ENCODE measurements at places on chromosomes 2 and 18. TPM values are rescaled to one million over a fixed set of nuclear protein-coding genes. Genes with fewer than 3 reads are reported as not detected.

Gene SP5
- not detected for polyA plus RNA-seq

Gene DPP10
- not detected for polyA plus RNA-seq

Gene DDX1
- polyA plus RNA-seq = 134 TPM

Gene ITPRIPL1
- polyA plus RNA-seq = 9.9 TPM

Gene FLACC1
- not detected for polyA plus RNA-seq

Gene RAX
- not detected for polyA plus RNA-seq

Gene ERMN
- polyA plus RNA-seq = 0.26 TPM

Gene IL18R1
- 14.3 TPM for polyA plus RNA-seq

Measured in GM12878 (cell line).